ENCODE measurements at places on chromosomes 3 and 15.
A peak's percentile ranks its signal among the peaks of the same experiment; 100 is the strongest.

GRCh38 chr15:70407955-70408354, 310.2 kb upstream of the TLE3 start:
- DNase-seq: no peak

- DNase-seq: no peak
Measured at GRCh38 chr3:176905331-176905730, 292.0 kb downstream of the TBL1XR1 start.

DNA sequence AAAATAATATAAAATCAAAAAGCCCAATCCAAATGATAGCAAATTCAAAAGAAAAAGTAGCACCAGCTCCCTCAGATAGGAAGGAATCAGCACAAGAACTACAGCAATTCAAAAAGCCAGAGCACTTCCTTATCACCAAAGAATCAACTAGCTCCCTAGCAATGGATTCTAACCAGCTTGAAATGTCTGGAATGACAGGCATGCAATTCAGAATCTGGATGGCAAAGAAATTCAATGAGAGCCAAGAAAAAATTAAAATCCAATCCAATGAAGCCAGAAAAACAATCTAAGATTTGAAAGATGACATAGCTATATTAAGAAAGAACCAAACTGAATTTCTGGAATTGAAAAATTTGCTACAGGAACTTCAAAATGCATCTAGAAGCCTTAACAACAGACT, 1334.4 kb upstream of the ALCAM start:
- DNase-seq: no peak

DNA sequence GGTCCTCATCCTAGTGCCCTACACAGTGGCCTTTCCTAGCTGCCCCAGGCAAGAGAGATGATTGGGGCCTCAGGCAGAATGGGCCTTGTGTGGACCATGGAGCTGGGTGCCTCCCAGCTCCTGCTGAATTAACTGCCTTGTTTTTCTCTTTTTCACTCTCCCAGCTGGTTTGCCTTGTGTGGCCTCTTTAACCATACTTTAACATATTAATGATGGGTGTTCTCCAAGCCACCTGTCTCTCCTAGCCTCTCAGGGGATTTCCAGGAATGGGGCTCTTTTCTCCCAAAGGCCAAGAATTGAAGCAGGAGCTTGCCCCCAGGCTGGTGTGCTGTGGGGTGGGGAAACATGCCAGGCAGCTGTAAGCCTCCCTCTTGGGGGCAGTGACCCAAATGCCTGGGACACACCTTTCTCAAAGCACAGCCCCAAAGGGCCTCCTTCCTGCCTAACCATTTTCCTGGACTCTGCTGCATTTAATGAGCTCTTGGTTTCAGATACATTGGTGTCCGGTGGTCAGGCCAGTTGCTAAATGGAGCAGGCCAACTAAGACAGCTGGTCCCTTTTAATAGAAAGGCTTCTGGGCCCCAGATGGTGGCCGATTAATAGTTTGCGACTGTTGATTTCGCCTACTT, 5.6 kb downstream of the ALPK3 start:
- DNase-seq: peak; percentile 56

- peak; percentile 17 for DNase-seq
Measured at GRCh38 chr15:77855871-77856270, 221.6 kb downstream of the TBC1D2B start.

GRCh38 chr3:133675631-133676335, 14.0 kb upstream of the TOPBP1 start:
- DNase-seq: no peak

DNA sequence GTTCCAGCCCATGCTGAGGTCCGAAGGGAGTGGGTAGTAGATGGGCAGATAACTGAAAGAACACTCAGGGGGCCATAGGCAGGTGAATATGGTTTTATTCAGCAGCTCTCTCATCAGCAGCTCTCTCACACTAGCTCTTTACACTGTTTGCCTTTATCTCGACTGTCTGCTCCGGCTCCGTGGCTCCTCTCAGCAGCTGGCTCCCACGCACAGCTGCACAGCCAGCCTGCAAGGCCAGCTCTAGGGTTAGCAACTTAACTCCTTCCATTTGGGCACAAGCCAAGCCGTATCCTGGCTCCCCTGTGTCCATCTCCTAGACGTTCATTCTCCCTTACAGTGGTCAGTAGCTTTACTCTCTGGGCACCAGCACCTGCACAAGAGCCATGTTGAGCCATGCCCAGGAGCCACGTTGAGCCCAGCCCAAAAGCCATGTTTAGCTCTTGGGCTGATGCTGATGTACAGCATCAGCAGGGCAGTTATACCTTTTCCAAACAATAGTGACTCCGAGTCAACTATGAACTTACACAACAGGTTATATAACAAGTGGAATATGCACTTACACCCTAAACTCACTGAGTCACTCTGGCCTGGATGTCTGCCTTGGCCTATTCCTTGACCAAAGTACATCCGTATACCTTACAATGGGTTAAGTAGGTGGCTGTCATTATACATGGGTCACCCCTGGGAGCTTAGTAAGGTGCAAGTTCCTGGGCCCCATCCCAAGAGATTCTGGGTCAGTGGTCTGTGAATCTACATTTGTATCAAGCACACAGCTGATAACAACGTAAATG, 34.6 kb upstream of the TOPAZ1 start:
- DNase-seq: no peak

GRCh38 chr15:61050844-61051568, 178.1 kb downstream of the RORA start:
- DNase-seq: no peak

GRCh38 chr3:152190636-152191183, 78.0 kb upstream of the MBNL1 start:
- no peak for DNase-seq

DNA sequence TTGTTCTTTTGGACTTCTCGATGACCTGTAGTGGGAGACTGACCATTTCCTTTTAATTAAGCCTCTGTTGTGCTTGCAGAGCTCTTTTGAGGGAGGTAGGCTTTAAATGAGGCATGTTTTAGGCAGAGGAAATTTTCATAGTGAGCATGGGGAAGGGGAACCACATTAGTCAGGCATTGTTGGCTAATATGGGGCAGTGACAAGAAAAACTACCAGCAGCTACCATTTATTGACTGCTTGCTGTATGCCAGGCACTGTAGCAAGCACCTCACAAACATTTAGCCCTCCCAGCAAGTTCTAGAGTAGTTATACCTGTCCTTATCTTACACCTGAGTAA, 10.9 kb downstream of the ATG7 start:
- DNase-seq: no peak

- DNase-seq: no peak
Measured at GRCh38 chr3:31476209-31476608, 56.5 kb upstream of the STT3B start.

DNA sequence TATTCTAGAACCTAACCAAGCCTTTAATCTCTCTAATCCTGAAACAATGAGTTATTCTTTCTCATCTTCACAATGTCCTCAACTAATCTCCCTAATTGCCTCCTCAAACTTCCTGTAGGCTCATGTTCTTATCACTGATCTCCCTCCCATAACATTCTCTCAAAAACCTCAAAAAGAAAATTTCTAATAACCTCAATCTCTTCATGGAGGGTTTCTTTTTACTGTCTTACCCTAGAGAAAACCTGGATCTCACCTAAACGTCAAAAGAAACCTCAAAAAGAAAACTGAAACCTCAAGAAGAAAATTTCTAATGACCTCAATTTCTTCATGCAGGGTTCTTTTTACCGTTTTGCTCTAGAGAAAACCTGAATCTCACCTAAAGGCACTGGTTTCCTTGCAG, 150.2 kb downstream of the GSK3B start:
- DNase-seq: no peak

DNA sequence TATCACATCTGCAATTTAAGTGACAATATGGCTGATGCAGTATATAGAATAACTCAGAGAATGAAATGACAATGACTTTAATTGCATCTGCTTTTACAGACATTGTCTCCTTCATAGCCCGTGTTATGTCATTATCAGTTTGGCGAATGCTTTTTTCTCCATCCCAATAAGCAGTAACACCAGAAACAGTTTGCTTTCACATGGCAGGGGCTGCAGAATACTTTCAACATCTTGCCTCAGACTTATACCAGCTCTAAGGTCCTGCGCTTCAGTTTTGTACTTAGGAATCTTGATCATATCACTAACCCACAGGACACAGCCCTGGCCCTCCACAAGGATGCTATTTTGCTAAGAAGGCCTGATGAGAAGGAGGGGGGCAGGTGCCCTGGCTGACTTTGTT, 49.9 kb upstream of the SPESP1 start:
- DNase-seq: no peak

DNA sequence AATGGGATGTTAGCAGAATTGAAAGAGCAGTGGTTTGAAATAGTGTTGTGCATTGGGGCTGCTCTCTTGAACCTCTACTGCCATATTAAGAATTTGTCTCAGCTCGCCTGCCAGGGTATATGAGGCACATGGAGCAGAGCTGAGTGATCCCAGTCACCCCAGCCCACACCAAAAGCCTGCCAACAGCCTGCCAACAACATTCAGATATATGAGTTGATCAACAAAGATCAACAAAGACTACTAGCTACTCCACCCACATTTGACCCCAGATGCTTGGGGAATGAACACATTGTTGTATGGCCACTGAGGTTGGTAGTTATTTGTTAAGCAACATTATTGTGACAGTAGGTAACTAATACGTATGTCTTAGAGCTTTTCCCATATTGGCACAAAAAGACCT, 570.9 kb upstream of the IL12A start:
- no peak for DNase-seq

GRCh38 chr15:94674296-94674695, 442.9 kb downstream of the MCTP2 start:
- DNase-seq: no peak

DNA sequence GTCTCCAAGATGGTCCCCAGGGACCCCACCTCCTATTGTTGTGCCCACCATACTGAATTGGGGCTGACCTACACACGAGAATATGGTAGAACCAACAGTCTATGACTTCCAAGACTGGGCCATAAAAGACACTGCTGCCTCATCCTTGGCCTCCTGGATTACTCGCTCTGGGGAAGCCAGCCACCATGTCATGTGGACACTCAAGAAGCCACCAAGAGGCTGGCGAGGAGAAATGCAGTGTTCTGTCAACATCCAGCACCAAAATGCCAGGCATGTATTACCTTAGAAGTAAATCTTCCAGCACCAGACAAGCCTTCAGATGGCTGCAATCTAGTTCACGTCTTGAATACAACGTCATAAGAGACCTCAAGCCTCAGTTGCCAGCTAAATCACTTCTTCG, 17.1 kb upstream of the TPM1 start:
- DNase-seq: no peak

- DNase-seq: no peak
Measured at GRCh38 chr3:142209655-142210054, 15.7 kb downstream of the GK5 start.

DNA sequence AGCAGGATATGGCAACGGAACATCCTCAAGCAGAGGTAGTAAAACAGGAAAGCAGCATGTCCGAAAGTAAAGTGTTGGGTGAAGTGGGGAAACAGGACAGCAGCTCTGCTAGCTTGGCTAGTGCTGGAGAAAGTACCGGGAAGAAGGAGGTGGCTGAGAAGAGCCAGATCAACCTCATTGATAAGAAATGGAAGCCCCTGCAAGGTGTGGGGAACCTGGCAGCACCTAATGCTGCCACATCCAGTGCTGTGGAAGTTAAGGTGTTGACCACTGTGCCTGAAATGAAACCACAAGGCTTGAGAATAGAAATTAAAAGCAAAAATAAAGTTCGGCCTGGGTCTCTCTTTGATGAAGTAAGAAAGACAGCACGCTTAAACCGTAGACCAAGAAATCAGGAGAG, 14.3 kb upstream of the ZBTB47 start:
- no peak for DNase-seq

DNA sequence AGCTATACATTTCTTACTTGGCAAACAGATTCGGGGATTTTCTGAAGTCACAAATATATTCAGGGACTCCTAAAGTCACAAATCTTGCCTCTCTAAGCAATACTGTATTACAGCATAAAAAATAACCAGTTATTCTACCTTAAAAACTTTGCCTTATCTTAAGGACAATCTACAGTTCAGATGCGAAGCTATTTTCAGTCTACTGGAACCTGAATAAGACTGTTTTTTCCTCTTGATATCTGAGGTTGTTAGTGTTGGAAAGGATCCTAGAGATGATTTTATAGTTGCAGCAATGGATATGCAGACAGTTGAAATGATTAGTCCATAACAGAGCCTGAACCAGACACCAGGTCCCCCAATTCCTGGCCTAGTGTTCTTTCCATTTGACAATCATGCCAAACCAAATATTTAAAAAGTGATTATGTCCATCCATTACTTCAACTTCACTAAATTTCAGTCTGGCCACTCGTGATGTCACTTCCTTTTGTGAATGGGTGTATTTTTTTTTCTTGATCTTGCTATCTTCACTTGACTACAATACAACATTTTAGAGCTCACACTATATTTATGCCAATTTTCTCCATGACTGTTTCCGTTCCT, 1.8 kb downstream of the HDGFL3 start:
- DNase-seq: no peak

GRCh38 chr15:40511472-40512133, 40.8 kb downstream of the CHST14 start:
- DNase-seq: peak; percentile 68

DNA sequence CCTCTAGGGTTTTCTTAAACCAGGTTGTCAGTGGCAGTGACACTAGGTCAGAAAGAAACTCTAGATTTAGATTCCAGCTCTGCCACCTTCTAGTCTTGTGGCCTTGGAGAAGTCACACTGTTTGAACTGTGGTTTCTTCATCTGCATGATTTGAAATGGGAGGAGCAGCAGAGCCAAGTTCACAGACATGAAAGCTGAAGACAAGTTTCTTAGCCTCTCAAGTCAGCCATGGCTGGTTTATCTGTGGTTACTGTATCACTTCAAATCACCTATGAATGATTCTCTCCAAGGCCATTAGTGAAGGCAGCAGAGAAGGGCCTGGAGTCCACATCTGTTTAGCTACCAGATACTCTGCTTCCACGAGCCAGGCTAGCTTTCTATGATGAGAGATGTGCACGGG, 15.6 kb downstream of the CLEC3B start:
- DNase-seq: no peak

GRCh38 chr15:72783004-72783639, 436 bp downstream of the ADPGK start:
- no peak for DNase-seq

- no peak for DNase-seq
Measured at GRCh38 chr15:50940506-50940905, 32.0 kb downstream of the AP4E1 start.

DNA sequence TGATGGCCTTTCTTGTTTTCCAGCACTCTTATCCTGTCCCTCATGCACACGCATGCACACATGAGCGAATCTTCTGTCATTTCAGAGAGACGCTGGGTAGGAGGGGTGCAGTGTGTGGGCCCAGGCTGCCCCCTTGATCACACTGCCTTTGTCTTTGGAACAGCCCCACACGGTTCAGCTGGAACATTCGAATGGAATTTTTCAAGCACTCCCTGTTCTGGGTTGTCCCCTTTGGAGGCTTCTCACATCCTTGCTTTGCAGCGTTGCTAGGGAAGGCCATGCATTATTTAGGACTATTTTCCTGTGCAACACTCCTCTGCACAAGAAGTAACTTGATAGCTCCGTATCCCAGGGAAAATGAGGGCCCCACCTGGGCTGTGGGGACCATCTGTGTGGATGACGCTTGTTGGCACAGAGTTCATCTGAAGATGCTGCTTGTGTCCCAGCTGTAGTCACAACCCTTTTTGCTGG, 78.4 kb downstream of the SPSB4 start:
- DNase-seq: peak; percentile 83
